ENCODE measurements at places on chromosomes 16 and 17.

DNA sequence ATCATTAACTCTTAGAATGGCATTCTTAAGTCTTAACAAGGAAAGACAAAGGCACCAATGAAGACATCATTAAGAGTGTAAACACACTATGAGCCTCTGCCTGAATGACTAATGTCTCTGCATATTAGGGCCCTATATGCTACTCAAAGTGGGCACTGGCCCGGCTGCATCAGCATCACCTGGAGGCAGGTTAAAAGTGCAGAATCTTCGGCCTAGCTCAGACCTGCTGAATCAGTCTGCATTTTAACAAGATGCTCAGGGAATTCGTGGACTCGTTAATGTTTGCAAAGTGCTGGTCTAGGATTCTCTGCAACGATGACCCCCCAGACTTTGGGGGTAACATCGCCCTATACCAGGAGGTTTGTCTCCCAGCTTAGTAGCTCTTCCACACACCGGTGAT lies 6.7 kb downstream of the MPP3 start:
- no peak for DNase-seq

- no peak for DNase-seq
Observed at GRCh38 chr17:79841369-79842135, 2.3 kb upstream of the CBX4 start.

DNA sequence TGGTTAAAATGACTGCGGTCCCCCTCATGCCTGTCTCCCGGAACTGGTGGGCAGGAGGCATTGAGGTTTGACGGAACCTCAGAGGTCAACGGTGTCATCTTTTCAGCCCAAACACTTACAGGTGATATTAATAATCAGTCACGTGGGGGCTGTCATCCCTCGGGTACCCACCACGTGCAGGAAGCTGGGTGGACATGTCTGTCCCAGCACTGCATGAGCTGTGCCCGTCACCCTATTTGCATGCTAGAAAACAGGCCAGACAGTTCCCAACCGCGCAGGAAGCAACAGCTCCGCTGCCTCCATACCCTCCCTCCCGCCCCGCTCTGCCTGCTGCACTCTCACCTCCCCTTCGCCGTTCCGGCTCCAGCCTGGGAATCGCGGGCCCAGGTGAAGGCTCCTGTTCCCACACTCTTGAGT lies 1.4 kb downstream of the SYNGR3 start:
- DNase-seq, result no peak

GRCh38 chr16:89973654-89974335 lies 25.2 kb downstream of the DEF8 start:
- DNase-seq, result peak; percentile 6

GRCh38 chr16:67451061-67451703 lies 20.3 kb downstream of the HSD11B2 start:
- no peak for DNase-seq

GRCh38 chr17:56891751-56892150 lies 22.1 kb downstream of the TRIM25 start:
- DNase-seq, result no peak

DNA sequence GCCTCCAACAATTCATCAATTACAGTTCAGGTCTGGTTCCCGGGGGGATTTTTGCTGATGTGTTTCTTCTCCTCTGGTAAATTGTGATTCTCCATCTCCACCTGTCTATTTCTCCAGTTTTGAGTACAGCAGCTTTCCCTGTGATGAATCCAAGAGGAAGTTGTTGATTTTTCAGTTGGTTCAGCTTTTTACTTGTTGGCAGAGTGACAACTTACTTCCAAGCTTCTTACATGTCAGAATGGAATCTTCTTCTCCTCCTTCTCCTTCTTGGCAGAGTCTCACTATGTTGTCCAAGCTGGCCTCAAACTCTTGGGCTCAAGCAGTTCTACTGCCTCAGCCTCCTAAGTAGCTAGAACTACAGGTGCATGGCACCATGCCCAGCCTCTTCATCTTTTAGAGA lies 33.4 kb upstream of the TMEM92 start:
- no peak for DNase-seq
